ENCODE measurements at places on chromosomes 2 and 18.

GRCh38 chr2:84515788-84516187, 510 bp upstream of the DNAH6 start:
- no peak for DNase-seq

- no peak for DNase-seq
Observed at GRCh38 chr2:102736110-102736409, 25.8 kb upstream of the TMEM182 start.

DNA sequence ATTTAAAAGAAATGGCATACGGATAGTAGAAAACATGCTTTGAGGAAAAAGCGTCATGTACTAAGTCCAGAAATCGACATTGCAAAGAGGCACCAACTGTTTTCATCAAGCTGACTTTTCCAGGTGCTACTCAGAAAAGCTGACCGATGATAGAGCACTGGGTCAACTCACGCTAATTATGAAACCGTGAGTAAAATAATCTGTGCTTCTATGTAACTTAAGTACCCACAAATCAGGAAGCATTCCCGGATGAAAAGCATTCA, 353 bp upstream of the NUP35 start:
- no peak for DNase-seq

DNA sequence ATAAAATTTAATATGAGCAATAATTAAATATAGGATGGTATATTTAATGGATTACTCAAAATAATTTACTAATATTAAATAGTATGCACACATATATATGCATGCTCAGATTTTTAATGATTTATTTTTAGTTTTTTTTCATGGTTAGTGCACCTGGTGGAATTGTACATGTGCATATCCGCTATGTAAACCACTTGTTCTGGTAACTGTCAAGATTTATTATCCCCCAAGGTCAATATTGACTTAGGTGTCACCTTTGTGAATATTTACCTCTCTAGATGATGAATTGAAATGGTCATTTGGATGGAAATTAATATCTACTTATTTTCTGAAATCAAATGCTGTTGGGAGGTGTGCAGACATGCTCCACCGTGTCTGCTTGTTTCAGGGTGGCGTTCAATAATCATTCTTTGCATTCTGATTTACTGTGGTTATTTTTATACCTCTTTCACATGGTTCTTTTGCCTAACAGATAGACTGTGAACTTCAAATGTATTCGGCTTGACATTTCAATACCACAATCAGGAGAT, 14.7 kb downstream of the CNTNAP5 start:
- DNase-seq = no peak

GRCh38 chr2:164655750-164656149, 34.5 kb upstream of the GRB14 start:
- no peak for DNase-seq

All from pons (tissue), 1 donor.